ENCODE measurements at places on chromosomes 7 and 10.
A peak's percentile ranks its signal among the peaks of the same experiment; 100 is the strongest.

- DNase-seq: no peak
Observed at GRCh38 chr7:112665709-112666108, 124.5 kb downstream of the TMEM168 start.

DNA sequence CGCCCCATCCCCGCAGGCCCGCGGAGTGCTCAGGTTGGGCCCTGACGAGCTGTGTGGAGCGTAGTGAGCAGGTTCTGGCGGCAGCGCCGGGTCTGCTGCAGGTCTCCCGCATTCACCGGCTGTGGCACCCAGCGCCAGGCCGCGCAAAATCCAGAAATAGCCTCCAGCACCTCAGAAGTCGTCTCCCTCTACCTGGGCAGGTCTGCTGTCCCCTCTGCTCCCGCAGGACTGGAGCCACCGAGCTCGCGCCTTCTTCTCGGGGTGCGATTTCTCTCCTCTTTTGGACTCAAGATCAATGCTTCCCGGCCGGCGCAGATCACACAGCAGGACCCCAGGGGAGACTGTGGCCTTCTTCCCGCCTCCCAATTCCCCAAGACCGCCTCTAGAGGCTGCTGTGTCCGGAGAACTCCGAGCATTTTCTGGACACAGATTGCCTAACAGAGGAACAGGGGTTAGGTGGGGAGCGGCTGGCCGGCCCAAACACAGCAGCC lies 8.4 kb downstream of the TLX1 start:
- no peak for DNase-seq

GRCh38 chr7:144534196-144534595 lies 130.7 kb upstream of the NOBOX start:
- DNase-seq: no peak

GRCh38 chr10:96626795-96627194 lies 40.0 kb upstream of the TM9SF3 start:
- DNase-seq: peak; percentile 29

DNA sequence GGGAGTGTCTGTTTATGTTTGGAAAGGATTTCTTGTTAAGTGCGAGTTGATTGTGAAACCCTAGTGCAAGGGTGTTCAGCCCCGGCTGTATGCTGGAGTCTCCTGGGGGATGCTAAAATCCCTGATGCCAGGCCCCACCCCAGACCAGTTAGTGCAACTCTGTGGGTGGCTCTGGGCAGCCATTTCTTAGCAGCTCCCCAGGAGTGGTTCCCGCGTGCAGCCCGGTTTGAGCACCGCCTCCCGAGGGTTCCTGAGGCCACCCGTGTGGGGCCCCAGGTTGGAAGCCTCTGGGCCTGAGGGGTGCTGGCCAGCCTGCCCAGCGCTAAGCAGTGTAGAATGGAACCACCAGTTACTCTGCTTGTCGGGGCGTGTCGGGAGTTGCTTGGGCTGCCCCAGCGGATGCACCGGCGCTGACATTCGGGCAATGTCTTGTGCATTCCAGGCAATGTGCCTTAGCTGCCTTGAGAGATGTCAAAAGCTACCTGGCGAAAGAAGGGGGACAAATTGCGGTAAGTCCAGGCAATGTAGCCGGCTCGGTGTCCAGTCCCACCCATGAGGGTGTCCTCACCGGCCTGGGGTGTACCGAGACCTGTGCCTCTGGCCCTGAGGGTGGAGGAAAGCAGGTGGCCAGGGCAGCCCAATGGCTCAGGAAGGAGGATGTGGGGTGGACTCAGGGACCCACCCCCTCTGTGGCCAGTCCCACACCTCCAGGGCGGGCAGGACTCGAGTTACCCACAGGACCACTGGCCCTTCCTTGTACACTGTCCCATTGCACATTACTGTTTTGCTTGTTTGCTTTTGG lies 13.2 kb downstream of the PFKFB3 start:
- DNase-seq: no peak

DNA sequence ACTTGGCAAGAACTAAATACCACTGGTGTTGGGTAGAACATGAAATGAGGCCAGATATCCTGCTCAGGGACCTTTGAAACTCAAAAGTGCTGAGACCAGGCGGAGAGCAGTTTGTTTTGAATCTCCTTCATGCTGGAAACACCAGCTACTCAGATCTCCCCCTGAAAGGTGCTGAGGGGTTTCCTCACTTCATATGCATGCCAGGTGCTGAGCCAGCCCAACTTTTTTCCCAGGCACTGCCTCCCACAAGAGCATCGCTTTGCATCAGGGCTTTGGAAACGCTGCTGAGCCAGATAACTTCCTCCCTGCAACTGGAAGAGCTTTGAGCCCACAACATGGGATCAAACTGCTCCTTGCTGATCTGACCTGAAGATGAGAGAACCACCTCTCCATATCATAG lies 13.7 kb downstream of the NPTX2 start:
- DNase-seq: no peak
